ENCODE measurements at places on chromosomes 7 and 10.
A peak's percentile ranks its signal among the peaks of the same experiment; 100 is the strongest.

DNA sequence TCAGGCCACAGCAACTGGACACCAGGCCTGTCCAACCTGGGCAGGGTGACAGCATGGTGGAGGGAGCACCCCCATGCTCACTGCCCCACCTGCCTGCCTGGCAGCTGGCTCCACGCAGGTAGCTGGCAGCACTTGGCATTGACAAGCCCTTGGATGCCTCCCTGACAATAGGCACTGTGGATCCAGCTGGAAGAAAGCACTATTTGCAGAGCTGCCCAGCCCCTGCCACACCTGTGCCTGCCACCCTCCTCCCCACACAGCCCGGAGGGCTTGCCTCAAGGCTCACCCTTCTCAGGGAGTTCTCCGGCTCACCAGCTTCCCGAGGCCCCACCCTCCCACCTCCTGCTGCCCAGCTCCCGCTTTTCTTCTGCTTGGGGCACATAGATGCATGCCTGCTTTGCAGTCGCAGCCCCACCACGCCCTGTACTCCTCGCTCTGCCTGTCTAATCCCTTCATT, 160.1 kb downstream of the NEURL1 start:
- peak; percentile 75 for DNase-seq

- no peak for DNase-seq
Measured at GRCh38 chr10:121131426-121132265, 280.5 kb downstream of the WDR11 start.

DNA sequence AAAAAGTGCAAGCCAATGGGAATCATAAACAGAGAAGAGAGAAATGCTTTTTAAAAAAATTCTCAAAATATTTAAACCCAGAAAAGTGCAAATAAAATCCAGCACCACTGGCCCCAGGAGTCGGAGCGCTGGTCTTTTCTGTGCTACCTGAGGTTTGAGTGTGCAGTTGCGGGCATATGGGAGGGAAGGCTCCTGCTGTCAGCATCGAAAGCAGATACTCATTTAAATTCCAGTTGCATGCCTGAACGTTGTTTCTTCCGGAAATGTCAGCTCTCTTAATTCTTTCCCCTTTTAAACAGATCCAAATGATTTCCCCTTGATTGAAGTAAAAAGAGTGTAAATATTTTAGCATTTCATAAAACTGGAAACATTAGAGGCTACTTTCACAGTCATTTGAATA, 240.5 kb upstream of the GPR26 start:
- DNase-seq, result no peak

- no peak for DNase-seq
Measured at GRCh38 chr7:104366390-104366789, 38.0 kb downstream of the LHFPL3 start.

DNA sequence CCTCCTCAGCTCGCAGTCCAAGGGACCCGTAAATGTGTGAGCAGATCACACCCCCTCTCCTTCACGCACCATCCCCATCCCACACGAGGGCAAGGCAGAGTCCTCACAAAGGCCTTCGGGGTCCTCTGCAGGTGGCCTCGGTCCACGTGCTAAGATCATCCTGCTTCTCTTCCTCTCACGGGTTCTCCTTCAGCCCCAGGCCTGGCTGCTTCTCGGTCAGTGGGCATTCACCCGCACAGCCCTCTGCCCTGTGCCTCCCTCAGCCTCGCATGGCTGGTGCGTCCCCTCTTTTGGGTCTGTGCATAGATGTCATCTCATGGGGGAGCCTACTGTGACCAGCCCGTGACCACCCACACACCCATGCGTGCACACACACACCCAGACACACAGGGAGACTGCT, 17.3 kb upstream of the FOXL3 start:
- no peak for DNase-seq

DNA sequence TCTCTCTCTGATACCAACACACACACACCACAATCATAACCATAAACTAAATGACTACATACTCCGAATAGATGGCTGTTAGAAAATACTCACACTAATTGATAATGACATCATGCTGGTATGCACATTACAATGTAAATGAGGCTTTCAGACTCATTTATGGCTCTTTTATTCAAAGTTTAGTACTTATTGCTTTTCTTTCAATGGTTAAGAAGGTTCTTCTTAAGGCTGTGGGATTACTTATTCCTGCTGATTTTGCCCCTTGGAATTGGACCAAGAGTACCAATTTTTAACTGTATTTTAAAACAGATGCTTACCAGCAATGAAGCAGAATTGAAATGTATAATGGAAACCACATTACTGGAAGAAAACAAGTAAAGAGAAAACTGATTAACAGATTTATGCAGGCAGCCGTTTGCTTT, 20.6 kb upstream of the CABCOCO1 start:
- no peak for DNase-seq

- DNase-seq, result no peak
Measured at GRCh38 chr10:97861097-97861750, 11.6 kb downstream of the GOLGA7B start.

DNA sequence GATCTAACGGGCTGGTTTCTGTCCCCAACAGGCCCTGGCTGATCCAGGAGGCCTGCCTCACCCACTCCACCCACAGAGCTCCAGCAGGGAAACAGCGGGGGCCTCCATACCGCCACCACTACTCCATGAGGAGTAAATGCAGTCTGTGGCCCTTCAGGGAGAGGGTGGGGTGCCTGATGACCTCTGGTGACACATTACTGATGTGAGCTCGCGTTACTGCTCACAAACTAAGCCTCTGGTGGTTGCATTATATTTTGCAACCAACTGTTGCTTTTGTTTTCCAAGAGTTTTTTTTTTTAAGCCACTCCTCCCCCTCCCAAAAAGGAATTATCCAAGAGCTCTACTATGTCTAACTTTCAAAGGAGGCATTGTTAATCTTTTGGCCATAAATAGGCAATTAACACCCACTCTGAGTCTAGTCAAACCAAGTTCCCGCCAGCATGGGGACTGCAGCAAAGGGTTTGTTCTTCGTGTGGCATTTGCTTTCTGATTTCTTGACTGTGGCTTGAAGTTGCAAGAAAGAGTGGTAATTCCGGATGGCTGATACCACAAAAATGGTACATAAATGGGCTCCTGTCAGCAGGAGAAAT, 72.6 kb downstream of the FAM53B start:
- DNase-seq, result no peak

- DNase-seq, result no peak
Measured at GRCh38 chr7:150412016-150412415, 32.9 kb downstream of the ZNF775 start.

- DNase-seq, result no peak
Measured at GRCh38 chr7:99012722-99013121, 131.2 kb downstream of the SMURF1 start.

GRCh38 chr10:54653518-54653917, 147.5 kb downstream of the PCDH15 start:
- no peak for DNase-seq

DNA sequence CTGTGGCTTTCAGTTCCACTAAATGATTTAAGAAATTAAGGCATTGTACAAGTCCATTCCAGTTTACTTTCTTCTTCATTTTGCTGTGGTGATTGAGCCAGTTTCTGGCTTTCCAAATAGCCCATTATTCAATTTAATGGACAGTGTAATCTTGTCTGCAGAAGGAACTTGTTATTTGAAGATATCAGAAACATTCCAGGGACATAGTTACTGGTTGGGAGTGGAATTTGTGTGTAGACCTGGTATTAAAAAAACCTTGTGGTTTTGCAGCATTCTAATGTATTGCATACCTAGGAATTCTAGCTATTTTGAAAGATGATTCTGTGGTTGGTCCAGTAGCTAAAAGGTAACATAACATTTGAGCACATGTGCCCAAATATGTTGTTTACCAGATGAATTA, 72.2 kb downstream of the MCU start:
- no peak for DNase-seq

- DNase-seq, result no peak
Measured at GRCh38 chr7:1707756-1708595, 37.9 kb downstream of the ELFN1 start.

- DNase-seq, result no peak
Measured at GRCh38 chr10:121911421-121911697, 16.5 kb downstream of the ATE1 start.

- no peak for DNase-seq
Measured at GRCh38 chr10:2340831-2341647, 603.7 kb upstream of the ADARB2 start.

DNA sequence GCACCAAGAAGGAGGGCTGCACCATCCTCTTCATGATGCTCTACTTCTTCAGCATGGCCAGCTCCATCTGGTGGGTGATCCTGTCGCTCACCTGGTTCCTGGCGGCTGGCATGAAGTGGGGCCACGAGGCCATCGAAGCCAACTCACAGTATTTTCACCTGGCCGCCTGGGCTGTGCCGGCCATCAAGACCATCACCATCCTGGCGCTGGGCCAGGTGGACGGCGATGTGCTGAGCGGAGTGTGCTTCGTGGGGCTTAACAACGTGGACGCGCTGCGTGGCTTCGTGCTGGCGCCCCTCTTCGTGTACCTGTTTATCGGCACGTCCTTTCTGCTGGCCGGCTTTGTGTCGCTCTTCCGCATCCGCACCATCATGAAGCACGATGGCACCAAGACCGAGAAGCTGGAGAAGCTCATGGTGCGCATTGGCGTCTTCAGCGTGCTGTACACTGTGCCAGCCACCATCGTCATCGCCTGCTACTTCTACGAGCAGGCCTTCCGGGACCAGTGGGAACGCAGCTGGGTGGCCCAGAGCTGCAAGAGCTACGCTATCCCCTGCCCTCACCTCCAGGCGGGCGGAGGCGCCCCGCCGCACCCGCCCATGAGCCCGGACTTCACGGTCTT, 1.9 kb downstream of the FZD1 start:
- DNase-seq, result no peak

GRCh38 chr7:9939176-9939575, 1034.5 kb upstream of the PHF14 start:
- no peak for DNase-seq

- no peak for DNase-seq
Measured at GRCh38 chr10:34033078-34033477, 698.6 kb upstream of the NRP1 start.

DNA sequence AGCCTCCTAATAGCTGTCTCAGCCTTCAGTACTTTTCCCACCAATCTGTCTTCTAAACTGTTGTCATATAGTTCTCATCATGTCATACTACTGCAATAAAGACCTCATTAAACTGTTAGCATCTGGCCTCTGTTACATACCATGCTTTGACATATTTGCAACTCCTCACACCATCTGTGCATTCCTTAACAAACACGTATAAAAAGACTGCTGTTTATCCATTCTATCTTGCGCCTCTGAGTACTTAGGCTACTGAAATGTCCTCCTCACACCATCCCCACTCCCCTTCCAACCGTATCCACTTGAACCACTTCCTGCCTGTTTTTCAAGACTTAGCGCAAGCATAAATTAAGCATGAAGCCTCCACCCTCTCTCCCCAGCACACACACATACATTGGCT, 41.6 kb downstream of the SLC16A9 start:
- DNase-seq, result no peak

DNA sequence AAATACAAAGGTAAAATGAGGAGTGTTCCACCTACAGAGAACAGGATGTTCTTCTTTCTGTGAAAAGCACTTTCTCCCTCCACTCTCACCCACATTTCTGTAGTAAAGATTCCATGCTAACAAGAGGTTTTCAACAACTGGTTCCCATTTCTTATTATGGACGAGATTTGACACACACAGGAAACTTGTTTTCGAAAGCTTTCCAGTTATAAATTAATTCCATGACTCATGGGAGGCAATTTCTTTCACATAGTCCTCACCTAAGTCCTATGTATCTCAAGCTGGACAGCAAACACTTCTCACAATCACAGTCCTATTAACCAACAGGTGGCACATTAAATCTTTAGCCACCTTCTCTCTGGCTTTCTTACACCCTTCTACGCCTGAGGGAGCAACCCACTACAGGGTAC, 24.5 kb downstream of the RAPGEF5 start:
- DNase-seq, result no peak

DNA sequence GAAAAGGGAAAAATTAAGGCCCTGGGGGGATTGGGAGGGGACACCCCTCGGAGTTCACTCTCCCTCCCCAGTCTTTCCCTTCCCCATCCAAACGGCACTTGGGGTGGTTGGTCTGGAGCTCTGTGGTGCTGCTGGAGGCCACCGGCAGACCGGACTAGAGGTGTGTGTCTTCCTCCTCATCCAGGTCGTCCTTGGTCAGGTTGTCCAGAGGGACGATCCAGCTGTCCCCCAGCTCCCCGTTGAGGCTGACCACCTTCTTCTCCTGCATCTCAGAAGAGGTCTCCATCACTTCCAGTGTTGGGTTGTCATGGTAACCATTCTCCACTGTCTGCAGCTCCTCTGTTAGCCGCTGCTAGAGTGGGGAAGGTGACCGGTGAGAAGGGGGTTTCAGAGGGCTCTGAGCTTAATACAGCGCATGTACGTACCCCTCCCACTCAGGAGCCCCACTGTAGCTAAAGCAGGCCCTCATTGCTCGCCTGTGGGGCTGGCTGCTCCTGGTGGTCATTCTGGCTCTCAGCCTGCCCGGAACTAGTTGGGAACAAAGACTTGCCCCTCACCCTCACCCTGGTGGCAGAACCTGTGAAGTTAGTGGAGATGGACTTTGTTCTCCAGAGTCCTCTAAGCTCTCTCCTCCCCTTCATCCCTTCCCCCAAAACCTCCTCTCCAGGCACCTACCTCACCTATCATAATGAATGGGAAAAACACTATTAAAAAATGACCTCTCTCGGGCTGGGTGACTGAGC, 52.1 kb downstream of the PODXL start:
- no peak for DNase-seq

- DNase-seq, result no peak
Measured at GRCh38 chr7:47647918-47648250, 66.0 kb upstream of the TNS3 start.

- DNase-seq, result no peak
Measured at GRCh38 chr10:56785292-56785691, 424.2 kb upstream of the ZWINT start.

DNA sequence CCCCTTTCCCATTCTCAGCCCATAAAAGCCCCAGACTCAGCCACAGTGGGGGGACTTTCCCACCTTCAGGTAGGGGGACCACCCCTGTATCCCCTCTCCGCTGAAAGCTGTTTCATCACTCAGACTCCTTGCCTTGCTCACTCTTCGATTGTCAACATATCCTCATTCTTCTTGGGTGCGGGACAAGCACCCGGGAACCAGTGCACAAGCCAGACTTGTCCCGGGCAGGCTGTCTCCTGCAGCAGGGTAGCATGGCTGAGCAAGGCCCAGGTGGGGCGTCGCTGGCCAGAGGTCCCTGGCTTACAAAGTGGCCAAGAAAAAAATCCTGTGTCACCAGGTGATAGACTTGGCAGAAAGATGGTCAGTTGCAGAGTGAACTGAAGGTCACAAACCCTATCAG, 64.7 kb downstream of the NOD1 start:
- no peak for DNase-seq

- DNase-seq, result no peak
Measured at GRCh38 chr7:106895246-106895864, 30.3 kb downstream of the PIK3CG start.

DNA sequence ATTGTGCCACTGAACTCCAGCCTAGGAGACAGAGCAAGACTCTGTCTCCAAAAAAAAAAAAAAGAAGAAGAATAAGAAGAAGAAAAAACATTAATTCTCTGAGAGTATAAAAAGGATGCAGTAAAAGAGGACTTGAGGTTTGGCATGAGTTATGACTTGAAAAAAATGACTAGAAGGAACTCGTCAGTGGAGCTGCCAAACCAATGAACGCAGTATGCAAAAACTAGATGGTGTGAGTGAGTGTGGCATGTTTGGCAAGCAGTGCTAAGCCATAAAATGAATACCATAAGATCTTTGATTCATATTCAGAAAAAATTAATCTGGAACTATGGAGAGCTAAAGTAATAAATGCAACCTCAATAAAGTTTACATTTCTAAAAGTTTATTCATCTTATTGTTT, 68.6 kb upstream of the MEOX2 start:
- no peak for DNase-seq

All from NCI-H2081 treated with DMSO at 0.1 percent for 48 hours (cell line).